ENCODE measurements at places on chromosomes 2 and 18. TPM values are rescaled to one million over a fixed set of nuclear protein-coding genes. Genes with fewer than 3 reads are reported as not detected.

PTH2R gene
- not detected for total RNA-seq

DNA sequence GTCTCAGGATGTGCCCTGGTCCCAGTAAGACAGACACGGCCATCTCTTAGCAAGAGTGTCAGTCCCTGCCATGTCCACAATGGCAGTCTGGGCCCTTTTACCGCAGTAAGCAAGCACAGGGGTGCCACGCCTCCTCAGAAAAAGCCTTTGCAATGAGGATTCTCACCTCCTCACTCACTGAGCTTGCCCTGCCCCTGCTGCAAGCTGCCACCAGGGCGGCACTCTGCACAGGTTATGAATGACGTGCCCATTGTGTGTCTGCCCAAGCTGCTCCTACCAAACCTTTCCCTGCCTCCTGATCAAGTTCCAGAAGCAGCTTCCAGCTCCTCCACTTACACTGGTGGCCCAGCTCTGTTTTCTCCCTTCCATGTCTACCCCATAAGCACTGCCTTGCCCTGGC lies 23.3 kb downstream of the ERCC3 start:
- no peak for DNase-seq

- DNase-seq: no peak
Measured at GRCh38 chr2:169290433-169290832, 71.9 kb downstream of the LRP2 start.

GRCh38 chr2:95346231-95346737 lies 49.1 kb downstream of the KCNIP3 start:
- DNase-seq: no peak

- DNase-seq: no peak
Measured at GRCh38 chr18:33269223-33269622, 171.3 kb downstream of the CCDC178 start.

- DNase-seq: no peak
Measured at GRCh38 chr2:119837759-119838158, 78.0 kb downstream of the PTPN4 start.

GRCh38 chr2:230809677-230810251 lies 55.0 kb upstream of the ITM2C start:
- no peak for DNase-seq
